ENCODE measurements at places on chromosomes 2 and 18.

GRCh38 chr2:178320011-178320585 is 125.8 kb downstream of the OSBPL6 start:
- no peak for DNase-seq

- peak; percentile 24 for DNase-seq
Measured at GRCh38 chr2:237128026-237128703, 42.5 kb downstream of the COPS8 start.

DNA sequence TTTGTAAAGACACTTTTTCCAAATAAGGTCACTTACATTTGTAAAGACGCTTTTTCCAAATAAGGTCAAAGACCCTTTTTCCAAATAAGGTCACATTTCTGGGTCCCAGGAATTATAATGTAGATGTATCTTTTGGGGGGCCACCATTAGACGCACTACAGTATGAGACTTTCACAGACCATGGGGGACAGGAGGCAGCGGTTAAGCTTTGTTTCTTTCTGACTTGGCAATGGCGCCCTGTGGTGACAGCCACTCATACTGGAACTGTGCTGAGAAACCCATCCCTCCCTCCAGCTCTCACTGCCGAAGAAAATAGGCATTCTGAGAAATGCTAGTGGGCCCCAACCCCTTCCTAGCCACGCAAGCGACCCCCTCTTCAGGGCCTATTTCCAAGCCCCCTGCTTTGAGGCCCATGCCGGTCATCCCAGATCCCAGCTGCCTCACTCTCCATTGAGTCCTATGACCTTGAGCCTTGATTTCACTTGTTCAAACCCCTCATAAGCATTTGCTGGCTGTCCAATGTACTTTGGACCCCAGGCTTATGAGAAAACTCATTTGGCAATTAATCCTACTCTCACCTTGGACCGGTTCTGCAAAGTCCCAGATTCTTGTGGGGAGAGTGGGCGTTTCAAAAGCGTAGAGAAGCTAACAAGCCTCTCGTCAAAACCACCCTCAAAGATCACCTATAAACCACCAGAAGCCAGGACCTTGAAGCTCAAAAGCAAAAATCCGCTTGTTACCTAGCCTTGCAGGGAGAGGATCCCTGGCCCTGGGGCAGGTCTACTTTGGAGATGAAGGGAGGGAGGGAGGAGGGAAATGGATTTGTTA is 11.3 kb upstream of the SPATA3 start:
- DNase-seq, result peak; percentile 73

DNA sequence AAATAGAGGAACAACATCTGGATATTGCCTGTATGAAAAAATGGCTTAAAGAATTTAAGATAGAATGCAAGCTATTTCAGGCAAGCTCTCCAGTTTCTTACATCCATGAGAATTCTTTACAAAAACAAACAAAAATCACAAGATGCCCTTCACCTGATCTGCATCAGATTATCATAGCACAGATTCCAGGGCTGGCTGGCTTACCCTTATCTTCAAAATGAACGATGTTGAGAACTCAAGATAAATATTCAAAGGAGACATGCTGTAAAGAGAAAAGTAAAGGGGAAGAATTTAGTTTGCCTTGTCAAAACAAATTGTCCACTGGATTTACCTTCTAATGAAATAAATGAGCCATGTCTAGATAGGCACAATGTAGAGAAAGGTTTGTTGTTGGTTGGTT is 18.7 kb upstream of the SLC40A1 start:
- DNase-seq, result no peak

- no peak for DNase-seq
Measured at GRCh38 chr18:7601246-7601615, 34.1 kb downstream of the PTPRM start.

GRCh38 chr2:212538305-212539071 is at the start of gene ERBB4:
Gene ERBB4 (minus strand): TSS chr2:212538802. CDS start chr2:212538530, 272 bp downstream.
- DNase-seq, result no peak

DNA sequence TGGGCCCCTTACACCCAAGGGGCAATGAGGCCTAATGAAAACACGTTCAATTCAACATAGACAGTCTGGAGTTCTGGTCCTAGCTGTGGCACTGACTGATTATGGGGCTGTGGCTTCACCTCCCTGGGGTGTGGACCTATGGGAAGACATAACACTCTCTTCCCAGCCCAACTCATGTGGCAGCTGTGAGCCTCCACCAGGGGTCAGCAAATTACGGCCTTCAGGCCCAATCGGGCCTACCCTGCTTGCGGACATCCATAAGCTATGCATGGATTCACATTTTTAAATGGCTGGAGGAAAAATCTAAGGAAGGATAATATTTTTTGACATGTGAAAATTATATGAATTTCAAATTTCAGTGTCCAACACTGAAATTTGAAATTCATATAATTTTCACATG is 101.3 kb downstream of the LOXHD1 start:
- DNase-seq, result no peak

All from activated naive CD4-positive, alpha-beta T cell treated with Interleukin-2 at 50 U/mL for 16 hours (primary cell).